Activated CD8-positive, alpha-beta T cell treated with anti-CD3 and anti-CD28 coated beads for 36 hours (primary cell): ENCODE measurements at places on chromosomes 7 and 10. TPM values are rescaled to one million over a fixed set of nuclear protein-coding genes. Genes with fewer than 3 reads are reported as not detected.

ATP6V0A4 gene
- not detected for total RNA-seq

CYP2C9 gene
- not detected for total RNA-seq

FEZF1 gene
- not detected for total RNA-seq

PRTFDC1 gene
- total RNA-seq: 2.2 TPM

FRAT1 gene
- 3.0 TPM for total RNA-seq

SEC31B gene
- 40.6 TPM for total RNA-seq

SPDYE5 gene
- not detected for total RNA-seq

IDI2 gene
- total RNA-seq: not detected

PCDH15 gene
- not detected for total RNA-seq

H2BK1 gene
- total RNA-seq: not detected

NODAL gene
- total RNA-seq: not detected

LIPN gene
- total RNA-seq: not detected

ATG9B gene
- 12.6 TPM for total RNA-seq

TET1 gene
- 1.1 TPM for total RNA-seq

CALML3 gene
- total RNA-seq: not detected

PRSS2 gene
- not detected for total RNA-seq
